NCI-H1092 treated with DMSO at 0.1 percent for 48 hours (cell line): ENCODE measurements at places on chromosomes 1 and 21.

- no peak for DNase-seq
Observed at GRCh38 chr1:7448986-7449385, 322.1 kb upstream of the VAMP3 start.

- DNase-seq: no peak
Observed at GRCh38 chr1:101376121-101377083, 139.6 kb downstream of the S1PR1 start.

DNA sequence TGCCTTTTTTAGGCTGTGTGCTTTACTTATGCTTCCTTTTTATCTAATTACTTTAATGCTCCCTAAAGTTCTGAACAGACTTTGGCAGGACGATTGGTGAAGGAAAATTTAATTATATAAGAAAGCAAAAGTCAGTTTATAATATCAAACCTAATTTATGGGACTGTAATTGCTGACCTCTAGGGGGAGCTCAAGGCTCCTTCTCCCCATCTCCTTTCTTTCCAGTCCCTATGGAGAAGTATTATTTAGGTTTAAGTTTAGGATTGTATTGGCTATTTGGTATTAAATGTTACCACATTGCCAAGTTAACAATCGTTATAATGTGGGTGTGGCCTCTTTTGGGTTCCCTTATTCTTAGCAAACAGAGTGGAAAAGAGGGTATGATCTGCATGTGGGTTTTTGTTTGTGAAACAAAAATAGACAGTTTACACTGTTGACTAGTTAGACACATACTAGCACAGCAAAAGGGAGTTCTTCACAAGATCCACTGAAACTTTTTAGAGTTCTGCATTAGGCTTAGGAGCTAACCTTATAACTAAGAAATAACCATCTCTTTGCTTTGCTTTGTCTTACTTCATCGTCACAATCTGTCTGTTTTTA lies 48.2 kb upstream of the TNFSF4 start:
- no peak for DNase-seq

DNA sequence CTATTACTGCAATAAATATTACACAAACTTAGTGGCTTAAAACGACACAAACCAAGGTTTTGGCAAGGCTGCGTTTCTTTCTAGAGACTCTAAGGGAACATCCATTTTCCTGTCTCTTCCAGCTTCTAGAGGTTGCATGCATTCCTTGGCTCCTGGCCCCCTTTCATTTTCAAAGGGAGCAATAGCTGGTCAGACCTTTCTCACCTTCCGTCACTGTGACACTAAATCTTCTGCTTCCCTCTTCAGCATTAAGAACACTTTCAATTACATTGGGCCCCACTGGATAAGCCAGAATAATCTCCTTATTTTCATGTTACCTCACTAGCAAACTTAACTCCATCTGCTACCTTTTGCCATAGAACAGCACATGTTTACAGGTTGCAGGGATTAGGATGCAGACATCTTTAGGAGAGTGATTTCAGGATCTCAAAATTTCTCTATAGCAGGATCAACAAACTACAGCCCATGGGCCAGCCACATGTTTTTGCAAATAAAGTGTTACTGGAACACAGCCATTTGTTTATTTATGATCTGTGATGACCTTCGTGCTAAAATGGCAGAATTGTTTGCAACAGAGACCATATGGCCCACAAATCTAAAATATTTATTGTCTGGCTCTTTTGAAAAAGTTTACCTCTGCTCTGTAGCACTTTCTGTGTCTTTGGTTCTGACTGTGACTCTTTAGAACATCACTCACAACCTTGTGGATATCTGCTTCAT lies 221.5 kb upstream of the SGIP1 start:
- DNase-seq: no peak

DNA sequence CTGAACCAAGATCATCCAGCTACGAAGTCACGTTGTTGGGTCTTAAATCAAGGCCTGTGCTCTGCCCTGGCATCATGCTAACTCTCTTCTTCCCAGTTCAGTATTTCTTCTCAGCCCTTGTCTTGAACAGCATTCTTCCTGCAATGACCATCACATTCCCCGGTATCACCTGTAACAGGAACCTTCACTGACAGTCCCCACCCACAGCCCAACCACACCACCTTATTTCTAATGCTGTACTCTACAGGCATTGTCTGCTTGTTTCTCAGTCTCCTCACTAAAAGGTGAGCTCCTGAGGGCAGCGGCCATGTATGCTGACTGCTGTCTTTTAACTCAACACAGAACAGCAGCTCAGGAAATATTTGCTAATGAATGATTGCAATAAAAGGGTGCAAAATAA lies 54.0 kb downstream of the DAB1 start:
- no peak for DNase-seq
